ENCODE measurements at places on chromosomes 4 and X.

GRCh38 chr4:2834001-2834921 lies 9.4 kb upstream of the ADD1 start:
- no peak for DNase-seq

DNA sequence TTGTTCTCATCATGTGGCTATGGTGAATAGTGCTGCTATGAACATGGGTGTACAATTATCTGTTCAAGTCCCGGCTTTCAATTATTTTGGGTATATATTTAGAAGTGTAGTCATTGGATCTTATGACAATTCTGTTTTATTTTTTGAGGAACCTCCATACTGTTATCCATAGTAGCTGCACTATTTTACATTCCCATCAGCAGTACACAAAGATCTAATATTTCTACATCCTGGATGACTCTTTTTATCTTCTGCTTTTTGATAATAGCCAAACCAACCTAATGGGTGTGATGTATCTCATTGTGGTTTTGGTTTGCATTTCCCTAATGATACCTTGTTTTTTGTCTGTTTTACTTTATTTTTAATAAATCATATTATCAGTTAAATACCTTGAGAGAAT lies 12.9 kb upstream of the IL13RA1 start:
- DNase-seq: no peak

DNA sequence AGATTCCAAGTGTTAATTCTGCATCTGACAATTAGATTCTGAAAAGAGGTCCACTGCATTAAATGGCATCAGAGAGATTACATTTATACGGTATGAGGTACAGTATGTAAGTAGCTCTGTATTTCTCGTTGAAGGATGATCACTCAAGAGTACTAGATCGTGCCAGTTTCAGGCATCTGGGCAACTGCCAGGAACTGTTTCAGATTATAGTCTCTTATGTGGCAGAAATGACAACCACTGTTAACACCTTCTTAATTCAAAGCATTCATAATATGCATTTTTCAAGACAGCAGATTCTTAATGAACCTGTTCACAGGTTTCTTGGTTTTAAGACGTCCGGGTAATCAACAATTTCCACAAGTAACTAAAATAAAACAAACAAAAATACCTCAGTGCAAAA lies 1.6 kb downstream of the ANKRD50 start:
- DNase-seq: no peak

DNA sequence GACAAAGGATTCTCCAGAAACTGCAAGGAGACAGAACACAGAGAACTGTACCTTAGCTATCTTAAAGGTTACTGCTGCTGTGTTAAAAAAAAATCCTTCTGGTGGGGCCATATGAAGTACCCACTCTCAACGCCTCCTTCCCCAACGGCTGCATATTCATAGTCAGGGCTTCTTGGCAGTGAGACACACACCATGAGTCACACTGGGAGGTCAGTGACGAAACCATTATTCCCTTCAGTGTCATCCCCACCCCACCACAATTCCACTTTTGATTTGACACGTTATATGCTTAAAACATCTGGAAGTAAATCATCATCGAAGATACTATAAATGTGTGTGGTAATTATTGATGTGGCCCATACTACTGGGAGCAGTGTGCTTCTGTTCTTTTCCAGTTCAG lies 271.5 kb downstream of the LDB2 start:
- peak; percentile 79 for DNase-seq

- no peak for DNase-seq
Observed at GRCh38 chrX:150903110-150903508, 4.6 kb upstream of the CD99L2 start.

DNA sequence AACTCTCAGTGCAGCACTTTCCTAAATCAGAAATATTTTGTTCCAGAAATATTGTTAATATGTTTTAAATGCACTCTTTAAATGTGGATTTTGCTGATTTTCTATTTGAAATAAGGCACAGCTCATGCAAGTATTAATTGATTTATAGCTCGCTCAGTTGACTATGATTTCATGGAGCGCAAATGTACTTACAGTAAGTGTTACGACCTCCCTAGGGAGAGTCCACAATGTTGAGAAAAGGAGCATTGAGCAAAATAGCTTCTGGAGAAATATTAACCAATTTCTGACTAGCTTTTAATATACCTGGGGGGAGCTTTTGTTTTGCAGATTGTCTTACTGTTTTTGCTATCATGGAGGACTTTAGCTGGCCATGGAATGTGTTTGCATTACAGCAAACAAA lies 1687.5 kb downstream of the STIM2 start:
- DNase-seq: no peak

DNA sequence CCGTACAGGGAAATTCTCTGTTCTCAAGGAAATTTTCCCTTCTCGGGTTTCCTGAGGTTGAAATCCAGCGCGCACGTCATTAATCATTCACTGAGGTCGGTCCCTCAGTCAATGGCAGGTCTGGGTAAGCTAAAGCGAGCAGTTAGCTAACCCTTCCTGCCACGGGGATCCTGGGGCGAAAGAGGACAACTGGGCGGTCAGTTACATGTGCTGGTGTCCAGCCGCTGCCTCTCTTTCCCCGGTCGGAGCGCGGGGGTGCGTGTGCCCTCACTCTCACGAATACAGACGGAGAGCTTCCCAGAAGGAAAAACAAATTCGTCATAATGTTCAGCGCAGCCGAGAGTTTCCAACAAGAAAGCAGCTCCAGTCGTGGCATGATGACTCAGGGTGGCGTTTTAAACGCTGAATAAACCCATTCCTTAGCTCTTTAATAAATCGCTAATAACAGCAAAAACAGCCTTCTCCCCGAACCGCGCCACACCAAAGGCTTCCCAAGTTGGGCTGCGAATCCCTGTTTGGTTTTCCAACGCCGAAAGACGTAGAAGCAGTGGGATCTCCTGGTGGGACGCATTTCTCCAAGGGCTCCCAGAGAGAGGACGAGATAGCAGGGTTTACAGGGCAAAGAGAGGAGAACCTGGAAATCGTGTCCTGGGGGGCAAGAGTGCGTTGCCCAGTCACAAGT lies 752 bp upstream of the FGF5 start:
- peak; percentile 51 for DNase-seq

GRCh38 chrX:56233682-56234081 lies 1.5 kb downstream of the KLF8 start:
- DNase-seq: no peak

- no peak for DNase-seq
Observed at GRCh38 chr4:106238820-106239420, 77.1 kb downstream of the TBCK start.

- no peak for DNase-seq
Observed at GRCh38 chr4:53012738-53013137, 150.6 kb downstream of the RASL11B start.

- peak; percentile 36 for DNase-seq
Observed at GRCh38 chr4:3436798-3437581, 4.8 kb upstream of the HGFAC start.

GRCh38 chrX:115642311-115642710 lies 81.3 kb downstream of the PLS3 start:
- DNase-seq: no peak

DNA sequence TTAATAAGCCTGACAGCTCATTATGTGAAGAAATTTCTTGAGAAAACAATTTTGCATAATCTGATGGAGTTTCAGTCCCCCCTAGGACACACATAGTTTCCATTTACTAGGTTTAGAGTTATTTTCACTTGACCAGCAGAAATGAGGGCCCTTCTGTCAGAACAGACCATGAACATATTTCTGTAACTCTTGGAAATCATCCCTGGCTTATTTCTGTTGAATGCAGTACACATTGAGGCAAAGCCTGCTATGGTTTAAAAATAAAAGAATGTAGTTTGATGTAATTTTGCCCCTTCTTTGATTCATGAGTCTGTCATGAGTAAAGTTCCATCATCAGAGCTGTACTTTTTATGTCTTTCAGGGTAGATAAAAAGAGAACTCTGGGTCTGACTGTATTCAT lies 104.6 kb upstream of the ETNPPL start:
- no peak for DNase-seq

DNA sequence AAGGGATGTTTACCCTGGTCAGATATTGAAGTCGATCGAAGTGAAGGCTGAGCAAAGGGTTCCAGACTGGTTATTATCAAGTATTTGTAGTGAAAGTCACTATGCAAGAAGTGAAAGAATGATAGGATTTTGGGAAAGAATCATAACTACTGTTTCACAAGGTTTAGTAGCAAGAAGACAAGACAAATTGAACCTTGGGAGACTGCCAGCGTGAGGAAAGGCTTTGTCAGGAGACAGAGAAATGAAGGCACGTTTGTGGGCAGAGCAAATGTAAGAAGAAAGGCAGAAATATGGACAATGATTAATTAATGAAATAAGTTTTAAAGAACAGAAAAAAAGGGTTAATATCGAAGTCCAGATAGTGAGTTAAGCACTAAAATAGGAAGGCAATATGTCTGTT lies 456.8 kb downstream of the TRIML1 start:
- no peak for DNase-seq

- DNase-seq: no peak
Observed at GRCh38 chrX:109843963-109844751, 111.1 kb upstream of the ACSL4 start.

GRCh38 chr4:2781911-2782310 lies 11.0 kb upstream of the SH3BP2 start:
- DNase-seq: no peak

DNA sequence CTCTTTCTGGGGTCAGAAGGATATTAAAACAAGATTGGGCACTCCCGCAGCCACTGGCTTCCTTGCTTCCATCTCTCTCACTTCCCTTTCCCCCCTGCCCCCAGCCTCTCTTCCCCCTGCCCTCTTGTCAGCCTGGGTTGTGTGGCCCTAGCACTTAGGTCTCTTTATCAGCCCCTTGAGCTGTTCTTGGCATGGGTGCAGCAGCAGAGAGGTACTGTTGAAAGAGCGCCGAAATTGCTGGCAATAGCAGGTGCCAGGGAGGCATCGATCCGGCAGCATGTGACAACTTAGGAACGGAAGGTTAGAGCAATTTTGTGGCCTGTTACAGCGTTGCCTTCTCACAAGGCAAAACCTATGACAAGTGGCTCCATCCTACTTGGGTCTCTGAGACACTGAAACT lies 333.1 kb upstream of the IGFBP7 start:
- DNase-seq: no peak

GRCh38 chrX:97096385-97096784 lies 212.7 kb downstream of the RPA4 start:
- DNase-seq: no peak

DNA sequence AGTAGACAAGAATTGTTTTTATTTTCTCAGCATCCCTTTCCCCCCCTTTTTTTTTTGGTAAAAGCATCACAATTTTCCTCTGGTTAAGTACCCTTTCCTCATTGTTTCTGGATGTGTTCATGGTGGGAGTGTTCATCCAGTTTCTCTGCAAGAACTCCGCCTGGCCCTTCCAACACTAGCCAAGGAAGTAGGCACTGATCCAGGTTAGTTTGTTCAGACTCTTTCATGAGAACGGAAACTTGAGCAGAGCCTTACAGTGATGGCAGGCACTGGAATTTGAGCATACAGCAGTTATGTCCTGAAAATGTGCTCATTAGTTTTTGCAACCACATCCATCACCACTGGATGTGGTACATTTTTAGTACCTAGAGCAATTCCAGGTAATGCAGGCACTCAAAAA lies 336.1 kb upstream of the BOD1L1 start:
- no peak for DNase-seq

DNA sequence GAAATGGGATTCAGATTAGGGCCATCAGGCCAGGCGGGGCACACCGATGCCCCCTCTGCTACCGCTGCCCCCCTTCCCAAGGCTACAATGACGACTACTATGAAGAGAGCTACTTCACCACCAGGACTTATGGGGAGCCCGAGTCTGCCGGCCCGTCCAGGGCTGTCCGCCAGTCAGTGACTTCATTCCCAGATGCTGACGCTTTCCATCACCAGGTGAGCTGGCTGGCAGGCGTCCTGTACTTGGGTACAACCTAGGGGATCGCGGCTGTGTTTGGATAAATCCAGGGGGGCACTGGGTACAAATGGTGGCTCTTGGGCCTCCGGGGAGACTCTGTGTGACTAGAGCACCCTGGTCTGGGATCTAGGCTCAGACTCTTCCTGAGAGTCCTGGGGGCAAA lies 1.1 kb downstream of the EMD start:
- DNase-seq: no peak

DNA sequence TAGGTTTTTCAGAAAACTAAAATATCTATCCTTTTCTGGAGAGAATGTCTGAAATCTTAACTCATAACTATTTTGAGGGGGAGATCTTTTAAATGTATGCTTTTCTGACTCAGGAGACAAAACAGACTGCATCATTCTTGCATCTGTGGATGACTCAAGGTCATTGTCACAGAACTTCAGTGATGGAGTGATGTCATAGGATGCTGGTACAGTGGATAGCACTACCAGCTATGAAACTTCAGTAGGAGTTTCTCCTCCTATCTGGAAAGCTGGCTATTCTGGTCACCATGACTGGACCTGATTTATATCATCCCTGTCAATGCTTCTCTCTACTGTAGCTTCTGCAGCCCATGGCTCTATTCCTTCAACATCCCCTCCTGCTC lies 50.3 kb downstream of the PARM1 start:
- no peak for DNase-seq

GRCh38 chr4:123405267-123405865 lies 8.8 kb downstream of the SPRY1 start:
- no peak for DNase-seq

- no peak for DNase-seq
Observed at GRCh38 chr4:52822583-52822971, 39.5 kb upstream of the RASL11B start.

DNA sequence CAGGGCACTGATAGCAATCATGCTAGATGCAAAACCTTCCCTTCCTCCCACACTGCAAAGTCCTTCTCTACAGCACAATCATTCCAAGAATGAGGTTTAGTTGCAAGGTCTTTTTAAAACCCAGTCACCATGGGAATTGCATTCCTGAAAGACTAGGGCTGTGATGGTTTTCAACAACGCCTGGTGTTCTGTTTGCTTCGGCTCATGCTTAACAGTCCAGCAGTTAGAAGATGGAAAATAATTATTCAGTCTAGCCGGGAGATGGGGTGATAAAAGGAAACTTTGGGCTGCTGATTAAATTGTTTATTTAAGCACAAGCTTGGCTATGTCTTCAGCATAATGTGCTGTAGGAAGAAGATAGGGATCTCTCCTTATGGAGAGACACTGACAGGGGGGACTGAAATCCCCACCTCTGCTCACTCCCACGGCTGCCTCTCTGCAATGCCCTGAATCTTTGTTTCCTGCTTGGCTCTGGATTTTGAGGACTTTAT lies 211.4 kb downstream of the MID1IP1 start:
- DNase-seq: no peak

GRCh38 chr4:11196927-11197522 lies 231.7 kb downstream of the HS3ST1 start:
- no peak for DNase-seq

GRCh38 chrX:11408109-11408405 lies 114.8 kb downstream of the AMELX start:
- DNase-seq: no peak

- DNase-seq: no peak
Observed at GRCh38 chrX:19177721-19178120, 55.5 kb upstream of the ADGRG2 start.

DNA sequence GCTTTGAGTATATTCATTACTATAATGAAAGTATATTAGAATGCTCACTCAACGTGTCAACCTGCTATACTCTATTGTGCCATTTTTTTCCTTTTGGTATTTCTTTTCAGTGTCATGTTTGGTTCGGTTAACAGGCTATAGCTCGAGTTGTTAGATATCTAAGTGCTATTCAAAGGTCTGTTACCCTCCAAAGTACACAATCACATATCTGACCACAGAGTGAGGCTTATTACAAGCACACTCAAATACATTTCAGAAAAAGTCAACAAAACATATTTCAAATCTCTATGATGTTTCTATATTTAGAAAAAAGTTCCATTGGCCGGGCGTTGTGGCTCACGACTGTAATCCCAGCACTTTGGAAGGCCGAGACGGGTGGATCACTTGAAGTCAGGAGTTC lies 32.8 kb downstream of the WNK3 start:
- DNase-seq: no peak

GRCh38 chr4:25030277-25031076 lies at the start of gene LGI2:
Gene LGI2, minus strand, starts transcription at chr4:25030946. Its CDS starts 253 bp downstream, at chr4:25030693.
- DNase-seq: no peak
